GM12878 (cell line): ENCODE measurements at places on chromosomes 2 and 18.

- DNase-seq, result no peak
These were observed 441.8 kb downstream of the SETBP1 start for GRCh38 chr18:45122506-45122905.

DNA sequence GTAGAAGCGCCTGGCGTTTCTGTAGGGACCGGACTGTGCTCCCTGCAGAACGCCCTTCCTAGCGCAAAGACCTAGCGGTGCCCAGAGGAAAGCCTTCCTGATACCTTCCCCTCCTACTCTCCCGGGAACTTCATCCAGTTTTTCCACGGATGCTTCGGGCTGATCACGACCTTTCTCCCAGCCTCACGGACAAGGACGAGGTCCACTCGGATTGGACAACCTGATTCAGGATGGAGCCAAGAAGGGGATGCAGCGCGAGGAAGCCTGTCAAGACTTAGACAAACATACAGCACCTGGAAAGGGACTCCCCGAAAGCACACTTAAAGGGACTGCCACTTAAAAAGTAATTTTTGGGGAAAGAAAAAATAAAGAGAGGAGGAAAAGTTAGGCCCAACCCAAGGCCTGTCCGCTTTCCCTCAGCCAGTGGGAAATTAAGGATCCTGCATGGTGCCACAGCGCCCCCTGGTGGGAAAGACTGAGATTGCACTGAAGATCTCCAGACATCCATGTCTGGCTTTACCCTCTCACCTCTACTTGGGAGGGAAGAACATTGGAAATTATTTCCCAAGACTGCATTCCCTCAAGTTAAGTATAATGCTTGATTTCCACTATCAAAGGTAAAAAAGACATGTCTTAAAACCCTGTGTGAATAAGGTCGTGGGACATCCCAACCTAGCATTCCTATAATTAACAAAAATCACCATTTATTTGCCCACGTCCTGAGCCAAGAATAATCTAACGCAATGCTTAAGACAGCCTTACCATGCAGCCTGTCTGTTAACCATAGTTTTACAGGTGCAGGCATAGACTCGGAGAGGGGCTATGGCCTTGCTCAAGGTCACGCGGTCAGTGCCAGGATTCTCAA is 13.4 kb upstream of the COPS8 start:
- DNase-seq, result no peak

- DNase-seq, result no peak
These were observed 33.5 kb downstream of the LGALSL start for GRCh38 chr2:64487256-64488049.

DNA sequence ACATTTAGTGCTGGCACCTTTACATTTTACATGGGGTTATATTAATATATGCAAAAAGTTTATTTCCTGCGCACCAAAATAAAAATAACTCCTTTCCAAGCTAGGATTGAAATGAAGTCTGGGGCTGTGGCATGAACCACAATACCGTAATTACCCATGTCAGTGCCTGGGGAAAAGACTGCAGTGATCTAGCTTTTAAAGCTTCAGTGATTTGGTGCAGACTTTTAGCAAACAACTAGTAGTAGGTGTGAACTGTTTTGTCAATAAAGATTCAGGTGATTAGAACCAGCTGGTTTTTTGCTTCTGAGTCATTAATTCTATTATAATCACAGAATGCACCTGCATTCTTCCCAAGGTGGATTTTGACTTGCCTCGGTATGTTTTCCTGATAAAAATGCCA is 21.2 kb downstream of the EFEMP1 start:
- no peak for DNase-seq

DNA sequence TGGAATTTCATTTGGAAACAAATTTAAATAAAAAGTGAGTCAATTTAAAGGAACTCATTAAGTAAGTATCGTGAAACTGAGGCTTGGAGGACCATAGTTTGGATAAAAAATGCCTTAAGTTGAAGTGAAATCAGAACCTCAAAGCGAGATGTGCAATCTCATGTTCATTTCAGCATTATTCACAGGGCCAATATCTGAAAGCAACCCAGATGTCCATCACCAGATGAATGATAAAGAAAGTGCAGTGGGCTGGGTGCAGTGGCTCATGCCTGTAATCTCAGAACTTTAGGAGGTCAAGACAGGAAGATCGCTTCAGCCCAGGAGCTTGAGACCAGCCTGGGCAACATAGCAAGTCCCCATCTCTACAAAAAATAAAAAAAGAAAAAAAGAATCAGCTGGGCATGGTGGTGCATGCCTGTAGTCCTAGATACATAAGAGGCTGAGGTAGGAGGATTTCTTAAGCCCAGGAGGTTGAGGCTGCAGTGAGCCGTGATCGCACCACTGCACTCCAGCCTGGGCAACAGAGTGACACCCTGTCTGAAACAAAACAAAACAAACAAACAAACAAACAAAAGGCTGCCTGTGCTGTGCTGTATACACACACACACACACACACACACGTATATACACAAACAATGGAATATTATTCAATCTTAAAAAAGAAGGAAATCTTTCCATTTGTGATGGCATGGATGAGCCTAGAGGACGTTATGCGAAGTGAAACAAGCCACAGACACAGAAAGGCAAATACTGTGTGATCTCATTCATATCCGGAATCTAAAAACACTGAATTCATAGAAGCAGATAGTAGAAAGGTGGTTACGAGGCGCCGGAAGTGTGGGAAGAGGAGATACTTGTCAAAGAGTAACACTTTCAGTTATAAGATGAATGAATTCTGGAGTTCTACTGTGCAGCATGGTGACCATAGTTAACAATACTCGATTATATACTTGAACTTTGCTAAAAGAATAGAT is 14.5 kb downstream of the SH3RF3 start:
- DNase-seq, result peak; percentile 66

GRCh38 chr2:170243118-170243837 is 65.3 kb downstream of the MYO3B start:
- no peak for DNase-seq
